T47D (cell line): ENCODE measurements at places on chromosomes 1 and 21.

DNA sequence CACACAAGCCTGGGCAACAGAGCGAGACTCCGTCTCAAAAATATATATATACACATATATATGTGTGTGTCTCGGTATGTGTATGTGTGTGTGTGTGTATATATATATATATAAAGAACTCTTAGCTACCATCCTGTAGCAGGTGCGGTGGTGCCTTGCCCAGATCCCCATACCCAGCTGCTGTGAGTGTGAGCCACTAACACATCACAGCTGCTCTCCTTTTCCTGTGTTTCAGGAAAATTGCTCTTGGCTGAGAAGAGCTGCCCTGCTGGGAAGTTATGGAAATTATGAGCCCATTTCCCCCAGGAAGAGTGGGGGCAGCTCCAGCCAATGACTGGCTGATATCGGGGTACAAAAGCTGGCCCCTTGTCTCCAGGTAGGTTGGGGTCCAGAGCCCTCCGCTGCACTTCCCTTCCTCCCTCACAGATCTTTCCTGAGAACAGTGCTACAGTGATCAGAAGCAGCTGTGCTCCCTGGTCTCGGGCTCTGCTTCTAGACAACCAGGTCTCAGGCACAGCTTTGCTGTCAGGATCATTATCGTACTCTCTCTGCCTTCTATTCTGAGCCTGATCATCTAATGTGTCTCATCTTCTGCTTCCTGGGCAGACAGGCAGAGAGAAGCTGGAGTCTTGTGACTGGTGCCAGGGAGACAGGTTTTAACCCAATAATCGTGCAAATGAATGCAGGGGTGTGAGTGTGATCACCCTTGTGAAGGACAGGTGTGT is 109.6 kb upstream of the ZNF678 start:
- DNase-seq = no peak

GRCh38 chr1:241834733-241835377 is 13.1 kb upstream of the EXO1 start:
- peak; percentile 61 for DNase-seq

GRCh38 chr1:116126281-116126680 is 15.1 kb downstream of the MAB21L3 start:
- no peak for DNase-seq

- DNase-seq = no peak
Observed at GRCh38 chr1:184624626-184625025, 130.0 kb downstream of the EDEM3 start.

- no peak for DNase-seq
Observed at GRCh38 chr1:157269656-157270375, 131.6 kb upstream of the ETV3 start.

DNA sequence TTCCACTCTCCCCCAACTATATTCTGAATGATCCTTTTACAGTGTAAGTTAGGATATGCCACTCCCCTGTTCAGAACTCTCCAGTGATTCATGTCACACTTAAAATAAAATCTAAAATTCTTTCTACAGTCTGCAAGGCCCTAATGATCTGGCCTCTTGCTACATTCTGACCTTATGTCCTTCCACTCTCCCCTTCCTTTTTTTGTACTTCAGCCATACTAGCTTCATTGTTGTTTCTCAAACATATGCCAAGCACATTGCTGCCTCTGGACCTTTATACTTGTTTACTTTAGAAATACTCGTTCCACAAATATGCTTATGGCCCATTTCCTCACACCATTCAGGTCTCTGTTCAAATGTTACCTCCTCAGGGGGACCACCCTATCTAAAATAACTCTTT is 14.8 kb upstream of the PSMA5 start:
- DNase-seq = no peak

- DNase-seq = no peak
Observed at GRCh38 chr1:198258491-198258890, 101.7 kb downstream of the NEK7 start.

DNA sequence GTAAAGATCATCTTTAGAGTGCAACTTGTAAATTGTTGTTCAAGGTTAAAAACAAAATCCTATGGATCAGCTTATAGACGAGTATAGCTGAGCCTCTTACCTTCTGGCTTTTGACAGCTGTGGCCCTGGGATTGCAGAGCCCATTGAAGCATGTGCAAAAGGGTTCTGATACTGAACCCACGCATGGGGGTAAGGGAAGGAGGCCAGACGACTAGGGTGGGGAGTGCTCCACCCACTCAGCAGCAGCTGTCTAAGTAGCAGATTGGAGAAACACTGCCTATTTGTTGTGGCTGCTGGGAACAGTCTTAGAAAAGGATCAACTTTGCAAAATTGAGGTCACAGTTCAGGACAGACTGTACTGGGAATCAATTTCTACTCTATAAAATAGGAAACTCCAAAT is 16.1 kb downstream of the CD101 start:
- DNase-seq = no peak

GRCh38 chr1:58500043-58500442 is 46.5 kb downstream of the OMA1 start:
- no peak for DNase-seq

- DNase-seq = no peak
Observed at GRCh38 chr21:45590726-45591618, 48.7 kb upstream of the SLC19A1 start.

- no peak for DNase-seq
Observed at GRCh38 chr1:204959374-204959773, 83.6 kb upstream of the CNTN2 start.

DNA sequence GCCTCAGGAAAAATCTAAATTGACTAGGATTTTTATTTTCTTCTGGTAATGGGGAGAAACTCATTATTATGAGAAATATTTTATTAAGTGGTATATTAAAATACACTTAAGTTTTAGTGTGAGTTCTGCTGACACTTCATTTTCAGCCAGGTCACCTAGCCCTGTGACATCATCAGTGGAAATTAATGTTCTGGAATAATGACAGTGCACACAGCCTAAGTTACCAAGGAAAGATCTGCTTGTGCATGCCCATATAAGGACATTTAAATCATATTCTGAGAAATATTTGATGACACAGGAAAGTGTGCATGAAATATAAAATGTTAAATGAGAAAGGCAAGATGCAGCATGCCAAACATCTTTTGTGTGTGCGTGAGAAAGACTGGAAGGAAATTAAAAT is 102.0 kb downstream of the KIF14 start:
- no peak for DNase-seq

- no peak for DNase-seq
Observed at GRCh38 chr1:1123581-1124507, 8.0 kb upstream of the C1orf159 start.

DNA sequence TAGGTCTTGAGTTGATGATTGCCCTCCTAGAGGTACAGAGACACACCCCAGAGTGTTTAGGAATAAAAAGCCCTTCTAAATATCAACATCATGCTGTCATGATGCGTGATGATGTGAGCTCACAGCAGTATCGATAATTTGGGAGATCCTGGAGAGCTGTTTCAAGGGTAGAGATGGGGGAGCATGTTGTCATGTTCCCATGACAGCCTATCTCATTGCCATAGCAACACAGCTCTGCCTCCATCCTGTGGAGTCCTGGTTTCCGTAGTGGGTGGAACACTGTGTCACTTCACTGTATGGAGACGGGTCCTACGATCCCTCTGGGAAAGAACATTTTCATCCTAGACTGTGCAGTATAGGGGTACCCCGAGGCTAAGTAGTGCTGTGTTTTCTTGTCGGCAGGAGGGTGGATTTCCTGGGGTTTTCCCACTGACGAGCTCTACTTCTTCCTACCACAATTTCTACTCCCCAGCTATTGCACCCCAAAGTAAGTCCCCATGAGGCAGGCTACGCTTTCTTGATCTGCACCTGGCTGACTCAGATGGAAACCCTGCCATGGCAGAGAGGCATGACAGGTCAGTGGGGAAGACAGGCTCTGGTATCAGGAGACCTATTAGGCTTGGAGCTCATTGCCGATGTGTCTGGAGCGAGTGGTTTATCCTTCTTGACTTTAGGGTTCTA is 7.2 kb downstream of the KISS1 start:
- no peak for DNase-seq

- DNase-seq = no peak
Observed at GRCh38 chr1:183139281-183139942, 46.7 kb upstream of the LAMC2 start.

DNA sequence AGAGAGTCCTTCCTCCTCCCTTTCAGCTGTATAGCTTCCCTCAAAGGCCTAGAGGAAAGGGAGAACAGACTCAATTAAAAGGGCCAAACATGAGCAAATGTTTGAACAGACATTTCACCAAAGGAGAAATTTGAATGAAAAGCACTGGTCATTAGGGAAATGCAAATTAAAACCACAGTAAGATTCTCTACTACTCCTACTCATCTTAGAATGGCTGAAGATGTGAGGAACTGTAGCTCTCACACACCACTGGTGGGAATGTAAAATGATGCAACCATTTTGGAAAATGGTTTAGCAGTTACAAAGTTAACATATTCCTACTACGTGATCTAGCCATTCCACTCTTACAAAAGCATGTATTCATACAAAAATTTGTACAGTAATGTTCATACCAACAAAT is 253.0 kb upstream of the HOOK1 start:
- DNase-seq = no peak

- no peak for DNase-seq
Observed at GRCh38 chr1:59012378-59012777, 228.5 kb upstream of the JUN start.

DNA sequence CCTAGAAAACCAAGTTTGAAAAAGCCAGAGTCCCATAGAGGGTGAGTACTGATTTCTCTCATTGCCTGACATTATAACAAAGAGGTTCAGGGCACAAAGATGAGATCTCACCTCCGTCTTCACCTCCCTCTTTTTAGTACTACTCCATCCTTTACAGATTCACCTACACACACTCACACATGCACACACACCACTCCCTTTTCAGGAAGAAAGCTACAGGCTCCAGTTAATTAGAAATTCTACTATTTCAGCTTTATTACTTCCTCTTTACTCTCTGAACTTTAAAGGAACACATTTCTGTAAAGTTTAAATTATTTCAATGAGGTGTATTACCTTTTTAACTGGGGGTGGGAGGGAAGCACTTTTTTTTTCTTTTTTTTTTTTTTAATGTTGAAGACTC is 59.6 kb upstream of the PRDX6 start:
- DNase-seq = no peak

DNA sequence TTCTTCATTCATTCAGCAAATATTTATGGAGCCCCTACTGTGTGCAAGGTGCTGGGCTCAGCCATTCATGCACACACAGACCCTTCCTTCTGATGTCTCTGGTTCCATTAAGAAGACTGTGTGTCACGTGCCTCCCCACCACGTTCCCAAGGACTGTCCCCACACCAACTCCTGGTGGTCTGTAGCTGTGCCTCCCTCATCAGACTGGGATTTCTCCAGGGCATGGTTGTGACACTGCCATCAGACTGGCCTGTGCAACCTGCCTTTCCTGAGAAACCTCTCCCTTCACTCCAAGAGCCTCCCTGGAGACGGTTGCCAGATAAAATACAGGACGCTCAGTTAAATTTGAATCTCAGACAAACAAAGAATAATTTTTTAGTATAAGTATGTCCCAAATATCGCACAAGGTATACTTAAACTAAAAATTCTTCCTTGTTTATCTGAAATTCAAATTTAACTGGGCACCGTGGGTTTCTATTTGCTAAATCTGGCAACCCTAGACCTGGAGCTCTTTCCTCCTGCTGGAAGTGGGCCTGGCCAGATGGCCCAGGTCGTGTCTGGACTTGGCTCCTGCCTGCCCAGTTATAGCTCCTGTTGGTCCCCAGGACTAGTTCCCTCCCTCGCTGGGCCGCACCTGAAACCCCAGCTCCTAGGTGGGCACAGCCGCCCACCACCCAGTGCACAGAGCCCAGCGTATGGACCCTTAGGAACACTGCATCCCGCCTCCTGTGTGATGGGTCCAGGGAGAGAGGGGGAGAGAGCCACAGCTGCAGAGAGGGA is 76.9 kb downstream of the RAP1GAP start:
- DNase-seq = no peak

- no peak for DNase-seq
Observed at GRCh38 chr1:93743465-93743864, 61.8 kb upstream of the BCAR3 start.

DNA sequence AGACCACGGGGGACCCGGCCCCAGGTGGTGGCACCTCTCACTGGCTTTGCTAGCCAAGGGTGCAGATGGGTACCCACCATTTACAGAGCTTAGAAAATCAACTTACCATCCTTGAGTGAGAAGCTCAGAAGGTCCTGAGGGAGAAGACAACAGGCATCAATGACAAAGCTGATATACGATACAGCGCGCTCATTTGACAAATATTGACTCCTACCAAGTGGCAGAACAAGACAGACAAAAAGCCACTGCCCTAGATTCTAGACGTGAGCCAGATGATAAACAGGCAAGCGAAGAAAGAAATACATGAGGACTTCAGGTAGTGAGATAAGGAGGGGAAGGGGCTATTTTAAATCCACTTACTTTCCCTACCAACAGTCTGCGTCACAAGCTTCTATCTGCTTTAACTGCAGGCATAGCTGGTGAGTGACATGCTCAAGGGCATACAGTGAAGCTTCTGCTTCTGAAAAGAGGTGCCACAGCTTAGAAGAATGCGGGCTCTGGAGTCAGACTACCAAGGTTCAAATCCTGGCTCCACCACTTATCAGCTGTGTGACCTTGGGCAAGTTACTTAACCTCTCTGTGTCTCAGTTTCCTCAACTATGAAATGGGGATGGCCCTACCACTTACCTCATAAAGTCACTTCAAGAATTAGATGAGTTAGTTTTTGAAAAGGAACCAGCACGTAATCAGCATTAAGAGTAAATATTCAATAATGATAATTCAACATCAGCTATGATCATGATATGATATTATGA is 29.1 kb downstream of the TMCO4 start:
- no peak for DNase-seq

DNA sequence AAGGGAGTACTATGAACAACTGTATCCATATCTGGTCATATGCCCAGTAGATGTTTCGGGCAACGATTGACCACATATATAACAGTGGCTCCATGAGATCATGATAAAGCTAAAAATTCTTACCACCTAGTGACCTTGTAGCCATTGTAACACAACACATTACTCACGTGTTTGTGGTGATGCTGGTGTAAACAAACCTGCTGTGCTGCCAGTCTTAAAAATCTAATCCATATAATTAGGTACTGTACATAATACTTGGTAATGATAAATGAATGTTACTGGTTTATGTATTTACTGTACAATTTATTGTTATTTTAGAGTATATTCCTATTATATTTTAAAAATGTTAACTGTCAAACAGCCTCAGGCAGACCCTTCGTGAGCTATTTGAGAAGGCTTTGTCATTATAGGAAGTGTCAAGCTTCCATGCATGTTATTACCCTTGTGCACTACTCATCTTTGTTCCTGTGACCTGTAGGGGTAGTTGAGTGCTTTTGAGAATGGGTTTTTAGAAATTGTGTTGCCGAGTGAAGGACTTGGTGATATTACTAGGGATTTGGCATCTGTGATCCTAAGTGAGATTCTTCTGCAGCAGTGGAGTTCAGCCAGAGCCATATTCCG is 23.6 kb downstream of the DIP2A start:
- no peak for DNase-seq

GRCh38 chr1:80509965-80510522 is 1290.7 kb upstream of the ADGRL2 start:
- DNase-seq = no peak

GRCh38 chr1:85111695-85112094 is 63.4 kb upstream of the MCOLN3 start:
- DNase-seq = no peak

GRCh38 chr1:103256490-103256889 is 148.2 kb upstream of the COL11A1 start:
- DNase-seq = no peak
